ENCODE measurements at places on chromosomes 1 and 21.

- peak; percentile 51 for DNase-seq
Measured at GRCh38 chr1:169701261-169702005, 10.0 kb downstream of the SELL start.

- no peak for DNase-seq
Measured at GRCh38 chr1:39086865-39087409, 60.8 kb downstream of the NDUFS5 start.

GRCh38 chr1:154181944-154182343, 10.0 kb downstream of the TPM3 start:
- no peak for DNase-seq

- no peak for DNase-seq
Measured at GRCh38 chr1:230641900-230642262, 400 bp upstream of the COG2 start.

Measured in naive thymus-derived CD8-positive, alpha-beta T cell (primary cell).